Neural progenitor cell (in vitro differentiated cells): ENCODE measurements at places on chromosomes 13 and 19.
A peak's percentile ranks its signal among the peaks of the same experiment; 100 is the strongest.

GRCh38 chr19:11033763-11034162 is 55.5 kb upstream of the LDLR start:
- no peaks in the 10 kb centered on the region for H3K4me1 ChIP-seq
- H3K27me3 ChIP-seq, result no peaks in the 10 kb centered on the region
- no peak overlapping the region for H3K4me3 ChIP-seq
- H3K36me3 ChIP-seq, result peaks cover 14% of the 10 kb centered on the region

DNA sequence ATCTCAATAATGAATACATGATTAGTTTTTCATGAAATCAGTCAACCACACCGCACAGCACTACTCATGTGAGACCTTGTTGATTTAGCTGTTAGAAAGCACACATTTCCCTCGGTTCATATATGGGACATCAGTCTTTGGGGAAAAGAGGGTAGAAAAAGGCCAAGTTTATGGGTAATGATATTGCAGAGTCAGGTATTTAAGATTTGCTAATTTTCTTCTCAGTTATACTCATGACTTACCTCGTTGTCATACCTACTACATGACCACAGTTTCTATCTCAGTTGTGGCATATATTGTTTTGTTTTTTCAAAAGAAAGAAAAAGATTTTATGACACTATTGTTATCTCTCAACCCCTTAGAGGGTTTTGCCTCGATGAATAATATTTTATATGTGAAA is 165.6 kb downstream of the POU4F1 start:
- no peak for DNase-seq
- H3K36me3 ChIP-seq, result no peaks in the 10 kb centered on the region
- H3K4me3 ChIP-seq, result no peak overlapping the region
- no peaks in the 10 kb centered on the region for H3K4me1 ChIP-seq
- H3K27ac ChIP-seq, result no peak overlapping the region
- H3K27me3 ChIP-seq, result no peaks in the 10 kb centered on the region

- H3K4me3 ChIP-seq, result no peak overlapping the region
- DNase-seq, result no peak
- H3K4me1 ChIP-seq, result no peaks in the 10 kb centered on the region
- no peaks in the 10 kb centered on the region for H3K36me3 ChIP-seq
These were observed 465.3 kb downstream of the COG6 start for GRCh38 chr13:40120781-40121180.

- H3K27ac ChIP-seq, result no peak overlapping the region
- no peaks in the 10 kb centered on the region for H3K36me3 ChIP-seq
- peak; percentile 62 for DNase-seq
These were observed 2.3 kb downstream of the SOX1 start for GRCh38 chr13:112069061-112069844.

DNA sequence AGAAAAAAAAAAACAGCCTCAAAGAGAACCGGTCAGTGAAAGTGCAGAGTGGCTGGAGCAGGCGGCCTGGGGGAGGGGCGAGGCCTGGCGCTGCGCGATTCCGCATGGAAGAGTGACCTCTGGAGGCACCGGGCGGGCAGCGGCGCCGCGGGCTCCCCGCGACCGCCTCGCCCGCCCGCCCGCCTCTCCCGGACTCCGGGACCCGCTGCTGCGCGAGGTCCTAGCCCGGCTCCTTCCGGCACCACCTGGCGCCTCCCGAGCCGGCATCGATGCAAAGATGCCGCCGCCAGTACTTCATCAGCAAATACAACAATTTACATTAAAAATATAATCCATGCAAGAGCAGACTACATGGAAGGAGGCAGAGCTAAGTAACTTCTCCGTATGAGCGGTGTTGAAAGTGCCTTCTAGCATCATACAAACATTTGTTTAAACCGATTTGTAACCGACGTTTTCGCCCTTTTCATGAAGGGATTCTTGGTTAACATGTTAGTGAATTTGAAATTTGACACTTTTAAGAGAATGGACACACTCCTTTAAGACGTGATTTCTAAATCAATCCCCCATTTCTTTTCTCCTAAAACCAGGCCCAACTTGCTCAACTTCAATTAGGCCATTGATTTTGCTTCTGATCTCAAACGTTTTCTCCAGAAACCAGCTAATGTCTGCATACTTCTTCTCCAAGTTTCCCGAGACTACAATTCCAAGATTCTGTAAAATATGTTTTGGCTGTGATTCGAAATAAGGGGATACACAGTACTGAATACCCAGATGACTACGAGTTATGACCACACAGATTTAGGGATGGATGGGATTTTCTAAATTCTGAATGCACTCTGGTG is 2.1 kb downstream of the EFNB2 start:
- H3K36me3 ChIP-seq, result peaks cover 3% of the 10 kb centered on the region
- peak; percentile 93 for DNase-seq
- peak overlapping the region; percentile 71 for H3K4me3 ChIP-seq
- no peak overlapping the region for H3K27ac ChIP-seq
- H3K27me3 ChIP-seq, result no peaks in the 10 kb centered on the region

DNA sequence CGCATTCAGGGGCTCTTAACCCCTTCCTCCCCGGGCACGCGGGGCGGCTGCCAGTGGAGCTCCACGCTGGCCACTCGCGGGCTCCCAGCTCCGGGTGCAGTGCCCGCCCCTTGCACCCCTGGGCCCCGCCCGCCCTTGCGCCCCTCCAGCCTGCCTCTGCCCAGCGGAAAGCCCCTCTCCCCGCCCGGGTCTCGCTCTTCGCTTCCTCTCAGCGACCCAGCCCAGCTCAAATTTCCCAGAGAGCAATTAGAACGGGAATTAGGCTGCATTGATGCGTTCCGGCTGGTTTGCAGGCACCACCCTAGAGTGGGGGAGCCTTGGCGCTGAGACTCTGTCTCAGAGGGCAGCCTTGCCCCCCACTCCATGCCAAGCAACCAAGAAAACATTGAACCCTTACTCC is 1.8 kb upstream of the GSX1 start:
- no peak overlapping the region for H3K27ac ChIP-seq
- peaks cover 14% of the 10 kb centered on the region for H3K4me1 ChIP-seq
